ENCODE measurements at places on chromosomes 11 and 22.

- DNase-seq, result no peak
These were observed 13.1 kb downstream of the MPPED1 start for GRCh38 chr22:43424666-43425630.

DNA sequence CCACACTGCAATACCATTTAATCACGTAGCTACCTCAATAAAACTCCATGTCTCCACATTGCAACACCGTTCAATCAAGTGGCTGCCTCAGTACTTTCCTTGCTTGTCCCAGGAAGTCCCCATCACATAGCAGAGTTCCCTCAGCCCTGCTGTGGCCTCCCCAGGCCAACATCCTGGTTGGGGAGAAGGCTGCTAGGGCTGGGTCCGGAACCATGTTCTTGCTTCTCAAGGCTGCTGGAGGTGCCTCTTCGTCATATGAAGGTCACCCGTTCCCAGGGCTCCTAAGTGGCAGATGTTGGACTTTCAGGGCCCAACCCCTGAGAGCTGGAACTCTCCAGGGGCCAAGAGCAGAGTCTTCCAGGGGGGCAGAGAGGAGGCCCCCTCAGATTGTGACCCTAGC, 3.3 kb downstream of the ART5 start:
- no peak for DNase-seq

- DNase-seq, result no peak
These were observed 157.6 kb downstream of the BLID start for GRCh38 chr11:121958323-121958970.

- no peak for DNase-seq
These were observed 556.5 kb upstream of the LARGE1 start for GRCh38 chr22:34476762-34477161.

GRCh38 chr11:70454197-70454767, 56.0 kb downstream of the CTTN start:
- no peak for DNase-seq

DNA sequence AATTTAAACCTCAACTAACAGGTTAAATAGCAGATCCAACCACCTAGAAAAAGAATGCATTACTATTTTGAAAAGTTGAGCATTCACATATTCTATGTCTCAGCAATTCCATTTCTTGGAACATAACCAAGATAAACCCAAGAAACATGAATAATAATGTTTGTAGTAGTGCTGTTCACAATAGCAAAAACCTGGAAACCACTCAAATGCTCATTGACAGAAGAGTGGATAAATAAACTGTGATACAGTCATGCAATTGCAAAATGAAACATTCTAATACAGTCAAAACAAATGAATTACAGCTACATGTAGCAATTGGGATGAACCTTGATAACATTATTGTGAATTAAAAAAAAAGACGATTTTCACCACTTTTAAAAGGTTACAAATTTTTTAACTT, 162.8 kb upstream of the TMEM45B start:
- DNase-seq, result no peak

DNA sequence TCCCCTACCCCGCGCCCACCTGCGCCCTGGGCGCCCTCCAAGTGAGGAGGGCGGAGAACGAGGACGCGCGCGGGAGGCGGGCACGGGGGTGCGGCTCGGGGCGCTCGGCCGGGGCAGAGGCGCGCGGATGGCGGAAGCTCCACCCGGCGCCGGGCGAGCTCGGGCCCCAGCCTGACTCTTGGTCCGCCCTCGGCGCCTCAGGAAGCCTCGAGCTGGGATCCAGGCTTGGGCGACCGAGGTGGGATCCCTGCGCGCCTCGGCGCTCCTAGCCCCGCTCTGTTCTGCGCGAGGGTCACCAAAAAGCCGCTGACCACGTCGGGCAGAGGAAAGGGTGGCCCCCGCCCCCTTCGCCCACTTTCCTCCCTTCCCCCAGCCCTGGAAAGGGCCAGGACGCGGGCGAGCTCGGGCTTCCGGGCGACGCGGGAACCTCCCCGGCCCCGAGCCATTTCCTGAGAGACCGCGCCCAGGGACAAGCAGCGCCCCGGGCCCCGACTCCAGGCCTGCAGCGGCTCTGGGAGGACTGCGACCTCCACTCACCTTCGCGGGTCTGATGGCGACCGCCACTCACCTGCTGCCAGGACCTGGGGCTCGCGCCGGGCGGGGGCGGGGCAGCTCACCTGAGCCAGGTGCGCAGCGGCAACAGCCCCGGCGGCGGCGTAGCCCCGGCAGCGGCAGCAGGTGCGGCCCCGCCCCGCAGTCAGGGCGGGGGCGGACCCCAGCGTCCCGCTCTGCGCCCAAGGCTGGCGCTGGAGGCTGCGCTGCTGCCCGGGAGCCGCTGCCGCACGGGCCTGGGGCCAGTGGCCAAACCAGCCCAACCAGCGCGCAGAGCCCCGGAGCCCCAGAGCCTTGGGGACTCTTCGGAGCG, 2.2 kb upstream of the SIGIRR start:
- DNase-seq, result no peak

- DNase-seq, result no peak
These were observed 4.8 kb upstream of the FDX1 start for GRCh38 chr11:110424775-110425444.

DNA sequence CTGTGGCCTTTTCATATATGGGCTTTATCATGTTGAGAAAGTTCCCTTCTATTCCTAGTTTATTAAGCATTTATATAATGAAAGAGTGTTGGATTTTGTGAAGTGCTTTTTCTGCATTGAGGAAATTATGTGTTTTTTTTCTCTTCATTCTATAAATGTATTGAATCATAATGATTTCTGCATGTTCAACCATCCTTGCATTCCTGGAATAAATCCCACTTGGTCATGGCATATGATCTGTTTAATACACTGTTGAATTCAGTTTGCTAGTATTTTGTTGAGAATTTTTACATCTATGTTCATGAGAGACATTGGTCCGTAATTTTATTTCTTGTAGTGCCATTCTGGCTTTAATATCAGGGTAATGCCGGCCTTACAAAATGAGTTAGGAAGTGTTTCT, 25.8 kb downstream of the PIM3 start:
- DNase-seq, result no peak

DNA sequence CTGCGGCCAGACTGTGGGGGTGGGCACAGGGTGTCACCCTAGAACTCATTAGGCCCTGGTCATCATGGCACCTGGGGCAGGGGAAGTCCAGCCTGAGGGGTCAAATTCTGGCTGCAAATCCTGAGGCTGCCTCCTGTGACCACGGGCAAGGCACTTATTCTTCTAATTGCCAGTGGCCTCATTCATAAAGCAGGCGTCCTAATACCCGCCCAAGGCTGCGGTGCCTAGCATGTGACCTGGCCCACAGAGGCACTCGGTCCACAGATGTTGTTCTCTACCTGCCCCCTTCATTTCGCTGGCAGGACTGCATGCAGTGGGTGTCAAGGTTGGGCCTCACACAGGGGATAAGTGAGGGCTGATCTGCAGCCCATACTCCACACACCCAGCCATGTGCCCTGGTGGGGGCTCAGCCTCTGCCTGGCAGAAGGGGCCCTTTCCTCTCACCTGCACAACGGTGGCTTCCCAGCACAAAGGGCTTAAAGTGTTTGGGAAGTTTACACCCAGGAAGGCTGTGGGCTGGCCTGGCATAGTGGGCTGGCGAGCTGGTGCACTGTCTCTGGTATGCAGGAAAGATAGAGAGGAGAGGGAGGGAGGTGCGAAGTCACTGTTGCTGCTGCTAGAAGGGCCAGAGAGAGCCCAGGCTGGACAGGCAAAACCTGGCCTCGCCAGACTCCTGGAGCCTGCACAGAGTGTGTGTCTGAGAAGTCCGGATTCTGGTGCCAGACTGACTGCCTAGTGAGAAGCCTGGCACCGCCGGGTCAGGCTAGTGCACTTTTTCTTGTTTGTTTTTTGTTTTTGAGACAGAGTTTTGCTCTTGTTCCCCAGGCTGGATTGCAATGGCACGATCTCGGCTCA, 3.2 kb downstream of the MPST start:
- no peak for DNase-seq

- DNase-seq, result no peak
These were observed 208.6 kb downstream of the LUZP2 start for GRCh38 chr11:24705474-24705873.

GRCh38 chr11:74770456-74770855, 21.8 kb downstream of the RNF169 start:
- no peak for DNase-seq

- no peak for DNase-seq
These were observed 9.7 kb downstream of the SMARCB1 start for GRCh38 chr22:23796461-23796860.

DNA sequence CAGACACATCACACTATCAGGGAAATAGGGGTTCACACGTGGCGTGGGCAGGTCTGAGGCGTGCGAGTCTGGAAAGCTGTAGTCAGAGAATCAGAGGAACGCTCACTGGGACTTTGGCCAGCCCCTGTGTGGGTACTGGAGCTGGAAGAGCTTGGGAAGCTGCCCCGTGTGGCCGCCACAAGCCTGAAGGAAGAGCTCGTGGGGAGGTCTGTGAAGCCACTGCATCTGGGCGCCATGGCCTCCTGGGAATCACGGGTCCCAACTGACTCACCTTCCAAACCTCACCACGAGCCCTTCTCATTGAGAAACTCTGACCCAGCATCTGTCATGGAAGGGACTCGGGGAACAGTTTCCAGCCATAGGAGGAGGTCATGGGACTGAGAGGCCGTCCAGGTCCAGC, 5.9 kb upstream of the MRGPRF start:
- DNase-seq, result no peak

- no peak for DNase-seq
These were observed 23.5 kb downstream of the LARGE1 start for GRCh38 chr22:33896575-33897447.

GRCh38 chr22:42951093-42951710, 63.7 kb downstream of the PACSIN2 start:
- no peak for DNase-seq

- DNase-seq, result no peak
These were observed 85.8 kb upstream of the FGF3 start for GRCh38 chr11:69904974-69905535.

DNA sequence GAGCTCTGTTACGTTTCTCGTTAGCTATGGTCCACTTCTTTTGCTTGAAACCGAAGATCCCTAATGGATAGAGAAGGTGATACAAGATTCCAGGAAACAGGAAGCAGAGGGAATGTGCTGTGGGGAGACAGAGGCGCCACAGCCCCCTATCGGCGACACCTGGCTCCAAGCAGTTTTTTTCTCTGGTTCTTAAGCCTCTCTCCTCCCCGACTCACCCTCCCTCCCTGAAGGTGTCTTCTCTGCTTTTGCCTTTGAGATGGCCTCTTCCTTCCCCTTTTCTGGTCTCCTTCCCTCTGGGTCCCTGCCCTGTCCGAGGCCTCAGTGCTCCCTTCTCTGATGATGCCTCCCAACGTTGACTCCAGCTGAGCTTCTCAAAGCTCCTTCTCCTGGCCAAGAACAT, 14.2 kb upstream of the APOBEC3A start:
- DNase-seq, result no peak

GRCh38 chr11:5288108-5288905, 13.4 kb downstream of the OR51B4 start:
- no peak for DNase-seq

- peak; percentile 52 for DNase-seq
These were observed 4.4 kb downstream of the INS start for GRCh38 chr11:2156416-2157182.

GRCh38 chr11:31651208-31651607, 141.6 kb downstream of the ELP4 start:
- no peak for DNase-seq

- no peak for DNase-seq
These were observed 10.7 kb downstream of the MCM5 start for GRCh38 chr22:35410663-35411034.

GRCh38 chr11:24965748-24966147, 468.9 kb downstream of the LUZP2 start:
- no peak for DNase-seq

GRCh38 chr11:94728541-94728940, 39.6 kb upstream of the AMOTL1 start:
- DNase-seq, result no peak

DNA sequence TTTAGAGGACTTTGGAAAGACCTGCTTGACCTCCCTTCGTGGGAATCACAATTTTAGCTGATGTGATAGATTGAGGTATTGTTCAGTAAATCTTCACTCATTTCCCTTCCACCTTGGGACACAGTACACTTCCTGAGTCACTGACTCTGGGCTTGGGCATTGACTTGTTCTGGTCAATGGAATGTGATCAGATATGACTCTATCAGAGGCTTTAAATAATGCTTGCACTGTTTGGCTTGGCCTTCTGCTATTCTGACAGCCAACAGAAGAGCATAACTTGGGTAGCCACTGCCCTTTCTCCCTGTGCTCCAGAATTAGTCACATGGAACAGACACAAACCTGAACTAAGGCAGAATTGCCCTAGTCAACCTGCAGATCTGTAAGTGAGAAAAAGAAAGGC, 12.5 kb downstream of the PRR5L start:
- DNase-seq, result no peak

DNA sequence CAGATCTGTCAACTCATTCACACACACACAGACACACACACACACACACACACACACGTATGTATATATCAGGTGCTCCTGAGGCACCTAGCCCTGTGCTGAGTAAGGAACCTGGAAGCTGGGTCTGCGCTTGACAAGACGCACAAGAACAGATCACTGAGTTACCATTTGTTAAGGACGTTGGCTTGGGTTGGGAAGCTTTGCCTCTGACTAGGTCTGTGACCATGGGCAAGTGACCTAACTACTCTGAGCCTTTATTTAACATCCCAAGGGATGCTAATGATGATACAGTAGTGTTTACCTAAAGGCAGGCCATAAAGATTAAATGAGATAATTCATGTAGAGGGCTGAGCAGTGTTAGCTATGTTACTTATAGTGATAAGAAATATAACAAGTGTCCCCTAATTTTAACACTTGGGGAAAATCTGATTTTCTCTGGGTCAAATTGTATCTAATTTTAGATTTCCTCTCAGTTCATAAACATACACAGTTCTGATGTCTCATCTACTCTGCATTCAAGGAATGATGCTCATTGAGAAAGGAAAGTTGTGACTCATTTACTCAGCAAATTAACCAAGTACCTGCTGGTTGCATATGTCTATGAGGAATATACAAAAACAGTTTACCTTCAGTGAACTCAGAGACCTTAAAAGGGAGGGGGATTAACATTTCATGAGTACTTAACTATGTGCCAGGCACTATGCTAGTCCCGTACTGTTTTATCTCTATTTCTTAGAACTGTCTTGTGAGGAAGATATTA, 13.6 kb downstream of the RNF185 start:
- DNase-seq, result peak; percentile 57

GRCh38 chr11:126002181-126002580, 56.3 kb downstream of the VSIG10L2 start:
- no peak for DNase-seq

DNA sequence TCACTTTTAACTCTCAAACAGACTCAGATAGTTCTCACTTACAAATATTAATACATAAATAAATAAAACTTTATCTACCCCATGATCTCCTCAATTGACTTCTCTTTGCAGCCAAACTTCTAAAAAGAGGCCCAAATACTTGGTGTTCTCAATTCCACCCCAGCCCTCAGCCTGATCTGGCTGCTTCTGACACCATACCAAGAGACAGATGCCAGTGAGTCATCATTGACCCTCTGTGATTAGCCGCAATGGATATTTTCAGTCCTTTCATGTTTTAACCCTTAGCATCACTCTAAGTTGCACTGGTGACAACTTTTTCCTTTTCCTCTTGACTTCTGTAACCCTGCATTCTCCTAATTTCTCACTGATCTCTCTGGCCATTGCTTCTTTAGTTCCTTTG, 184.1 kb upstream of the ARHGAP20 start:
- DNase-seq, result no peak
